ENCODE measurements at places on chromosomes 6 and 20. TPM values are rescaled to one million over a fixed set of nuclear protein-coding genes. Genes with fewer than 3 reads are reported as not detected.

Gene ZSCAN31
- 8.6 TPM for total RNA-seq

DNA sequence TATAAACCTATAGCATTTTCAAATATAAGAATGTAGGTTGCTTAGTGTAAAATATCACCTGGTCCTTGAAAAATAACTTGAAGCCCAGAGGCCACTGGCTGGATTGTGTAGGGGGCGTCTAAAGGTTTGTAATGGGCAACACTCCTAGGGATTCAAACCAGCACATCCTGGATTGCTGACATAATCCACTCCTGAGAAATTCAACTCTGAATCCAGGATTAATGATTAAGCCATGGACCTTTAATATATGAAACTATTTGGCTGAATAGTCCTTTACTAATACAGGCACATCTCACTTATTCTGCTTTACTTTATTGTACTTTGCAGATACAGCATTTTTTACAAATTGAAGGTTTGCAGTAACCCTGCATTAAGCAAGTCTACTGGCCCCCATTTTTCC, 160.8 kb downstream of the UBE3D start:
- DNase-seq = no peak

Gene APOBEC2
- not detected for total RNA-seq

Gene PHACTR1
- 1.5 TPM for total RNA-seq

DNA sequence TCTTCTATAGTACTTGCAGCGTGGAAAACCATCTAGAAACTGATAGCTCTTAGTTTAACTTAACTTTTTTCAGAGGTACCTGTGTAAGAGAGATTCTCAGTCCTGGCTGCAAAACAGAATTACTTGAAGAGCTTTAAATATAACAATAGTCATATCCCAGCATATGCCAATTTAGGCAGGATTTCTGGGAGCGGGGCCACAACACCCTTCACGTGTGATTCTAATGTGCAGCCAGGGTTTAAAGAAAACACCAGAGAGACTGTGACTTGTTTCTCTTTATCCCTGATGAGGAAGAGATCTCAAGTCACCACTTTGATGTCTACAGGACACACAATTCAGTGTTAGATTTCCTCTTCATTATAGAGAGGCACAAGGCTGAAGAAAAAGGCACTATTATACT, 103.7 kb downstream of the PDSS2 start:
- no peak for DNase-seq
